ENCODE measurements at places on chromosomes 2 and 18. TPM values are rescaled to one million over a fixed set of nuclear protein-coding genes. Genes with fewer than 3 reads are reported as not detected.

DNA sequence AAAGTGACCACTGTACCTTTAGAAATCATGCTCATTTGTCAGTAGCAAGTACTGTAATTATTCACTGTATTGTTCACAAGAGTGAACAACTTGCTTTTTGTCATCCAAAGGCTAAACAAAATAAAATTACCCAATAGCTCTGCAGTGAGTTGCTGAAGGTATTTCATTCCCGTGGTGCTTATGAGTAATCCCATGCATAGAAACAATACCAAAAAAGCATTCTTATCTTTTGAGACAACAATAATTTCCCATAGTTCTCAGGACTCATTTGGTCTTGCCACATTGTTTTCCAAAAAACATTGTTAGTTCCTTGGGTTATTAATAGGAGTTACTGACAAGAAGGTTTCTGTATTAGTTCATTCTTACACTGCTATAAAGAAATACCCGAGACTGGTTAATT is 503.2 kb upstream of the FAM98A start:
- no peak overlapping the region for H3K4me3 ChIP-seq
- H3K4me1 ChIP-seq, result no peaks in the 10 kb centered on the region
- no peaks in the 10 kb centered on the region for H3K36me3 ChIP-seq
- DNase-seq, result no peak
- peaks cover 3% of the 10 kb centered on the region for H3K27me3 ChIP-seq

DNA sequence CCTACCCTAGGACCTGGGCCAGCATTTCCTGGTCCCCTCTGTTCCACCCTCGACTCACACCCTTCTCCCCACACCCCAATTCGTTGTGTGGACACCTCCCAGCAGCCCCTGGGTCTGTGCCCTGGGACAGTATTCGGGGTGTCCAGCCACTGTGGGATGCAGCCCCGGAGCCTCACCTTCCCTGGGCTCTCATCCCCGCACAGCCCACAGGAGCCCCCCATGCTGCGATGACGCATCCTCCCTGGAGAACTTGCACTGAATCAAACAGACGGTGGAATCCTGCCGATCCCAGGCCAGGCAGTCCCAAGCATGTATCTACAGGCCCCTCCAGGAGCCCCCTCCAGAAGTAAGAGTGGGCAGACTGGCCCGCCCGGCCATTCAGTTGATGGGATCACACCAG is 9.7 kb downstream of the ITM2C start:
- peaks cover 36% of the 10 kb centered on the region for H3K4me1 ChIP-seq
- DNase-seq, result no peak
- H3K27me3 ChIP-seq, result no peaks in the 10 kb centered on the region
- peaks cover 1% of the 10 kb centered on the region for H3K36me3 ChIP-seq
- no peak overlapping the region for H3K27ac ChIP-seq

- no peaks in the 10 kb centered on the region for H3K36me3 ChIP-seq
- peaks cover 5% of the 10 kb centered on the region for H3K27me3 ChIP-seq
- H3K4me1 ChIP-seq, result no peaks in the 10 kb centered on the region
- H3K27ac ChIP-seq, result no peak overlapping the region
- no peak for DNase-seq
These were observed 51.7 kb upstream of the SATB2 start for GRCh38 chr2:199509403-199509802.

DNA sequence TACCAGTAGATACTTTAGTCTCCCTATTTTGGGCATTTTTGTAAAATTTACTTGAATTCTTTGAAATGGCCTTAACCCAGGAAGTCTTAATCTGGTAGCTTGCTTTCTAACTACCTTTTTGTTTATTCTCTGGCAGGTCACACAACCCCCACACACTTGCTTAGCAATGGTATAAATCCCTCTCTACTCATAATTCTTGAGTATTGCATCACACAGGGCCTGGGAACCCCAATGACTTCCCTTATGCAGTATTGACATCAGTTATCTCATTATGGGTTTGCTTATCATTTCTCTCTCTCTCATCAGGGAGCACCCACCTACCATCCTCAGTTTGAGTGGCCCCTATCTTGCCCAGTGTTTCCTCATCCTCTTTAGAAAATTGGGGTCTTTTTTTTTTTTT is 207.1 kb downstream of the KCNS3 start:
- H3K4me3 ChIP-seq, result no peak overlapping the region
- no peak for DNase-seq
- no peak overlapping the region for H3K27ac ChIP-seq
- H3K27me3 ChIP-seq, result no peaks in the 10 kb centered on the region

- no peaks in the 10 kb centered on the region for H3K4me1 ChIP-seq
- DNase-seq, result no peak
- H3K36me3 ChIP-seq, result peaks cover 1% of the 10 kb centered on the region
- no peak overlapping the region for H3K27ac ChIP-seq
These were observed 52.3 kb upstream of the ST8SIA5 start for GRCh38 chr18:46809145-46809544.

- H3K4me1 ChIP-seq, result peaks cover 33% of the 10 kb centered on the region
- H3K36me3 ChIP-seq, result no peaks in the 10 kb centered on the region
- H3K27me3 ChIP-seq, result peaks cover 58% of the 10 kb centered on the region
- peak overlapping the region; percentile 84 for H3K4me3 ChIP-seq
These were observed 3.0 kb downstream of the ZNF516 start for GRCh38 chr18:76491776-76492668.

GRCh38 chr2:55169359-55169758 is 62.7 kb downstream of the CLHC1 start:
- peaks cover 3% of the 10 kb centered on the region for H3K4me1 ChIP-seq
- H3K27me3 ChIP-seq, result no peaks in the 10 kb centered on the region
- DNase-seq, result no peak
- H3K4me3 ChIP-seq, result no peak overlapping the region
- no peaks in the 10 kb centered on the region for H3K36me3 ChIP-seq

DNA sequence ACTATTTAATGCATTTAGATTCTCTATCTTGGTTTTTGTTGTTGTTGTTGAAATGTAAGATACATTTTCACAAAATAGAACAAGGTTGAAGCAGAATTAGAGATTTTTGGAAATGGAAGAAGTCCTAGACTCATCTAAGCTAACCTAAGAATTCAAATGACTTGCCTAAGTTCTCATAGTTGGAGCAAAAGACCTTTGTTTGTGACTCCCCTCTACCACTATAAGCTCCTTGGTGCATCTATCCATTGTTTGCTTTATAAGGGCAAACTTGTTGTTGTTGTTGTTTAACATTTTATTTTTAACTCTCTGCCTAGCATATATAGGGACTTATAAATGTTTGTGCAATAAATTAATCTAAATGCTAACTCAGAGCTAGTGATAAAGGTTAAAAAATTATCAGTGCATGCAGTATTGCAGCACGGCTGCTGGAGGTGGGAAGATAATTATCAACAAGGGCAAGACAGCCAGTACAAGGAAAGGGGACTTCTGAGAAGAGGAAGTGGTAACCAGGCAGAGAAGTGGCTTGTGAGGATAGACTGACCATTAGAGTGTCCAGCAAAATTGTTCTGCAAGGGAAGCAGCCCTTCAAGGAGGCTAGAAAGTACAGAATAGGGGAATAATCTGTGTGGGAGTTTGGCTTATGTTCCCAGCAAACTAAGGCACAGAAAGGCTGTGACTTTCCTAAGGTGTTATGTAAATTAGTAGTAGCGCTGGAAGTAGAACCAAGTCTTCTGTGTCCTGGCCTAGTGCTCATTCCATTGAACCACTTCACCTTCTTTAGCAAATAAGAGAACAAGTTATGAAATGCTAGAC is 38.1 kb upstream of the ACYP2 start:
- H3K4me3 ChIP-seq, result no peak overlapping the region
- peaks cover 23% of the 10 kb centered on the region for H3K4me1 ChIP-seq
- H3K27me3 ChIP-seq, result no peaks in the 10 kb centered on the region
- H3K27ac ChIP-seq, result no peak overlapping the region

DNA sequence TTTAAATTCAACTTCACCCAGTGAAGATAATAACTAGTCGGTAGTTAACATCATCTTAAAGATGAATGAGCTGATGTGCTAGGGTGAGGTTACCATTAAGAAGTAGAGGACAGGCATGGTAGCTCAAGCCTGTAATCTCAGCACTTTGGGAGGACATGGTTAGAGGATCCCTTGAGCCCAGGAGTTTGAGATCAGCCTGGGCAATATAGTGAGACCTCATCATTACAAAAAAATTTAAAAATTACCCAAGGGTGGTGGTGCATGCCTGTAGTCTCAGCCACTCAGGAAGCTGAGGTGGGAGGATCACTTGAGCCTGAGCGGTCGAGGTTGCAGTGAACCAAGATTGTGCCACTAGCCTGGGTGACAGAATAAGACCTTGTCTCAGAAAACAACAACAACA is 4.7 kb downstream of the GALNT5 start:
- peaks cover 14% of the 10 kb centered on the region for H3K4me1 ChIP-seq
- DNase-seq, result no peak
- no peak overlapping the region for H3K27ac ChIP-seq
- no peak overlapping the region for H3K4me3 ChIP-seq

- no peak overlapping the region for H3K4me3 ChIP-seq
- no peaks in the 10 kb centered on the region for H3K4me1 ChIP-seq
- H3K36me3 ChIP-seq, result no peaks in the 10 kb centered on the region
- H3K27me3 ChIP-seq, result no peaks in the 10 kb centered on the region
- no peak overlapping the region for H3K27ac ChIP-seq
These were observed 266.8 kb upstream of the CCDC68 start for GRCh38 chr18:55226044-55226443.

DNA sequence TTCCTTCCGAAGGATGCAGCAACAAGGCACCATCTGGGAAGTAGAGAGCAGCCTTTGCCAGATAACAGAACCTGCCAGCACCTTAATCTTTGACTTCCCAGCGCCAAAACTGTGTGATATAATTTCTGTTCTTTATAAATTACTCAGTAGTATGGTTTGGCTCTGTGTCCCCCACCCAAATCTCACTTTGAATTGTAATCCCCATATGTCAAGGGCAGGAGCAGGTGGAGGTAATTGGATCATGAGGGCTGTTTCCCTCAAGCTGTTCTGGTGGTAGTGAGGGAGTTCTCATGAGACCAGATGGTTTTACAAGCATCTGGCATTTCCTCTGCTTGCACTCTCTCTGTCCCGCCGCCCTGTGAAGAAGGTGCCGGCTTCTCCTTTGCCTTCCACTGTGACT is 899.9 kb downstream of the TRIB2 start:
- no peak overlapping the region for H3K4me3 ChIP-seq
- no peak for DNase-seq

GRCh38 chr18:68507781-68508180 is 207.1 kb downstream of the TMX3 start:
- no peaks in the 10 kb centered on the region for H3K4me1 ChIP-seq
- no peak overlapping the region for H3K4me3 ChIP-seq
- no peaks in the 10 kb centered on the region for H3K27me3 ChIP-seq
- H3K36me3 ChIP-seq, result no peaks in the 10 kb centered on the region

- no peak overlapping the region for H3K27ac ChIP-seq
- no peaks in the 10 kb centered on the region for H3K36me3 ChIP-seq
- no peaks in the 10 kb centered on the region for H3K4me1 ChIP-seq
- peaks cover 7% of the 10 kb centered on the region for H3K27me3 ChIP-seq
These were observed 329.5 kb downstream of the PAX3 start for GRCh38 chr2:221969087-221969829.

- peaks cover 24% of the 10 kb centered on the region for H3K4me1 ChIP-seq
- peaks cover 23% of the 10 kb centered on the region for H3K36me3 ChIP-seq
- peak; percentile 87 for DNase-seq
- no peaks in the 10 kb centered on the region for H3K27me3 ChIP-seq
These were observed 526 bp downstream of the PRKRA start for GRCh38 chr2:178450524-178450773.

Gene CCDC74B
- 3.2 TPM for total RNA-seq

Gene ZC3H15
- 87.1 TPM for total RNA-seq

Gene PRKAG3
- not detected for total RNA-seq

Gene SERPINB3
- not detected for total RNA-seq

Gene KLHL30
- not detected for total RNA-seq

Gene LOXHD1
- total RNA-seq, result 0.05 TPM

Gene UNC80
- total RNA-seq, result not detected

Gene TBR1
- not detected for total RNA-seq

Data from activated CD4-positive, alpha-beta memory T cell treated with anti-CD3 and anti-CD28 coated beads for 36 hours (primary cell).